Body of pancreas (tissue), 4 donors: ENCODE measurements at places on chromosomes 5 and 9. TPM values are rescaled to one million over a fixed set of nuclear protein-coding genes. Genes with fewer than 3 reads are reported as not detected.

The HMCN2 gene
- 0.78 TPM for total RNA-seq

The RAI14 gene
- total RNA-seq = 25.7 TPM

The DTWD2 gene
- total RNA-seq = 29.7 TPM

The MCTP1 gene
- 3.6 TPM for total RNA-seq

The BNC2 gene
- total RNA-seq = 0.99 TPM

The SHISAL2B gene
- 9.9 TPM for total RNA-seq

The PCDHB14 gene
- 7.3 TPM for total RNA-seq

The GRM6 gene
- not detected for total RNA-seq
